ENCODE measurements at places on chromosomes 1 and 21.

DNA sequence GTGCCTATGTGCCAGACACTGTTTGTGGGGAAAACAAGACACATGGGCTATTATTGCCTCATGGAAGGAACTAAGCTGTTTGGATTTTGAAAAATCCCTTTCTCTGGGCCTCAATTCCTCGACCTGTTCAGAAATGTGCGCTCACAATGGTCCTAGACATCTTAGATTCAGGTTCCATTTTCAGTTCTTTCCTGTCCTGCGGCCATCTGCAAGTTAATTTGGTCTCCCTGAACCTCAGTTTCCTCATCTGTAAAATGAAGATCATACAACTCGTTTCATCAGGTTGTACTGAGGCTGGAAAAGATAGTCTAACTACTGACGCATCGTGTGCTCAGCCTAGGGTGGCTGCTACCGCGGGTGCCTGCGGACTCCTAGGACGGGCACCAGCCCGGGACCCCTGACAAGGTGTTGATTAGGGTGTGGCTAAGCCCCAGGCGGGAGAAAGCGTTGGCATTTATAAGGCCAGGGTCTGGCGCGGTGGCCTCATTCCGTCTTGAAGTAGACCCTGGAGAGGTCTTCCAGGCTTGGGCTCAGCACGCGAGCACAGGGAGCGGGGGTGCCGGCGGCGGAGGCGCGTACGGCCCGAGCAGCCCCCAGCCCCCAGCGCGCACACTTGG is 493 bp upstream of the ELOA start:
- DNase-seq: peak; percentile 84

GRCh38 chr1:31201931-31202360 is 37.7 kb downstream of the NKAIN1 start:
- DNase-seq: no peak

- peak; percentile 31 for DNase-seq
Measured at GRCh38 chr1:98405581-98406074, 255.9 kb upstream of the SNX7 start.

GRCh38 chr21:40143822-40144525 is 276.7 kb downstream of the PCP4 start:
- peak; percentile 73 for DNase-seq

DNA sequence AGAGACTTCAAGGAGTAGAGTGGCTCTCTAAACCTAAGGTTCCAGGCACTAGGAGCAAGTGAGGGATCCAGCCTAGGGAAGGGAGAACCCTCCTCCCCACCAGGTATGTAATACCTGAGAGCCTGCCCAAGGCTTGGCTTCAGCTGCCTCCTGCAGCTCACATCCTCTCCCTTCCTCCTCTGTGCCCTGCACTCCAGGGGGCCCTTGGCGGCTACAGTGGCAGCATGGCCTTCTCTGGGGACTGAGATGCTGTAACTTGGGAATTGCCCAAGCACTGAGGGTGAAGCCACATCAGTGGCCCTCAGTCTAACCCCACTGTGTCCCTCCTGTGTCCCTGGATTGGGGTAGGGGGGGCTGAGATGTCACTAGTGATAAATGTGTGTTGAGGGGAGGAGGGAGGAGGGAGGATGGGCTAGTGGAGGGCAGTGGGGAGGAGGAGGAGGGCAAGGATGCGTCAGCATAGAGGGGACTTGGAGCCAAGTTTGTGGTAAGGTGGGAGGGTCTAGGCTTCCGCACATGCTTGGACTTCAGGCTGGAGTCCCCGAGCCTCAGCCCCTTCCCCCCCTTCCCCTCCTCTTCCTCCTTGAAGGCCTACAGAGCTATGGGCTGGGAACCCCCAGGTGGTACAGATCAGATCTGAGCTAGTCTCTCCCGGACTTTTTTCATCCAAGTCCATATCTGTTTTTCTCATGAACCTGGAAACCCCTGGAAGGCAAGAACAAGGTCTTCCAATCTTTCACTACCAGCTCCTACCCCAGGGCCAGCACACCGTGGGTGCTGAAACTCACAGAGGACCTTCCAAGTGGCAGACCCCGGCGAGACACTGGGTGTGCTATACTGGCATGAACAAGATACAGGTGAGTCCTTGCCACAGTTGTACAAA is 17.5 kb downstream of the COL9A2 start:
- no peak for DNase-seq

GRCh38 chr1:219465212-219466093 is 147.5 kb downstream of the ZC3H11B start:
- DNase-seq: peak; percentile 57

DNA sequence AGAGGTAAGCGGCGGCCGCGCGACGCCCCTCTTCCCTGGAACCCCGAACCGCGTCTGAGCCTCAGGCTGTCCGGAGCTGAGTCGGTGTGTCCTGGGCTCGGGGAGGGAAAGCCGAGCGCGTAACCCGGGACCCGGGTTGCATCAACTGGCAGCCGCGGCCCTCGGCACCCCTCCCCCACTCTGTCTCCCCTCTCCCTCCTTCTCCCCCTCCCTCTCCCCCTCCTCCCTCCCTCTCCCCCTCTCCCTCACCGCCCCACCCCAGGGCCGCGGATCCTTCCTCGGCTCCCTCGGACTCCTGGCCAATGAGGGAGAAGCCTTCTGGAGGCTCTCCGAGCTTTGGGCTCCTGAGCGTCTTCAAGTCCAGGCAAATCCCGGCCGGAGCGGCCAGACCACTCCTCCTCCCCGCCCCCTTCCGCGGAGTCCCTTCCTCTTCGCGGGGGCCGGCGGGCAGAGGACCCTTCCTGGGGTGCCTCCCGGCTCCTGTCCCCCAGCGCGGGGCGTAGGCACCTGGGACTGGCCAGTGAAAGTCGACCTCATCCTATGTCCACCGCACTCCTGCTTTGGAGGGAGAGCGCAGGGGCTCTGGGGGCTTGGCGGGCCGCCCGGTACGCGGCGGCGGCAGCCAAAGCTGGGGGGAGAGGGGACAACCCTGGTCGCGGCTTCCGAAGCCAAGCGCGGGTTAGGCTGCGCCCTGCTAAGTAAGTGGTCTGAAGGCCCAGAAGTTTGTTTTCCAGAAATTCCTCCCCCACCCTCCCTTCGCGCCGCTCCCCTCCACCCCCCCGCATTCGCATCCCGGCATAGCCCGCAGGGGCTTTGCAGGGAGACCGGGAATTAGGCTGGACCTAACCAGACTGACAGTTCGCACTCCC is 850 bp downstream of the SESN2 start:
- DNase-seq: peak; percentile 86

- no peak for DNase-seq
Measured at GRCh38 chr1:67896826-67897225, 63.6 kb upstream of the GNG12 start.

DNA sequence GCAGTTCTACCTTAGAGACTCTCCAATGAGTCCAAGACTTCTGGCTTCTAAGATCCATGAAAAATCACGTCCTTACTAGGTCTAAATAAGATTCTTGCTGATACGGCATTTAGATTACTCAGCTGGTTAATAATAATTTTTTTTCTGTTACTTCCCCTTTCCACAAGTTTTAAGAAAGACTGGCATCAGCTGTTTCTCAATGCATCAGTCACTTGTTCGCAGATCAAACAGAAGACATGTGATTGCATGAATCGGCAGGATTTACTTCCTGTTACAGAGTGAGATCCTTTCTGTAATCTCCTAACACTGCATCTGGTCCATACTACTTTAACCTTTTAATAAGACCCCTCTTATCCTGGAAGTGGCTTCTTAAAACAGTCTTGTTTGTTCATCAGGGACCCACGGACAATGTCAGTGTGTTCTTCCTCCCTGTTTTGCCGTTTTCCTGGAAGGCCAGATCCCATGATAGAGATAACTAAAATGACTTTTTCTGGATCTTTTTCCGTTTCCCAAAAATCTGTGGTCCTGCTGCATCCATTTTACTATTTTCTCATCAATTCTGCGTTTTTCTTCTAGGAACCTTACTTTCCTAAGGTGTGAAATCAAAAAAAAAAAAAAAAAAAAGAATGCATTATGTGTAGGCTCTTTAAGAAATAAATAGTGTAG is 6.1 kb downstream of the NPL start:
- peak; percentile 69 for DNase-seq

DNA sequence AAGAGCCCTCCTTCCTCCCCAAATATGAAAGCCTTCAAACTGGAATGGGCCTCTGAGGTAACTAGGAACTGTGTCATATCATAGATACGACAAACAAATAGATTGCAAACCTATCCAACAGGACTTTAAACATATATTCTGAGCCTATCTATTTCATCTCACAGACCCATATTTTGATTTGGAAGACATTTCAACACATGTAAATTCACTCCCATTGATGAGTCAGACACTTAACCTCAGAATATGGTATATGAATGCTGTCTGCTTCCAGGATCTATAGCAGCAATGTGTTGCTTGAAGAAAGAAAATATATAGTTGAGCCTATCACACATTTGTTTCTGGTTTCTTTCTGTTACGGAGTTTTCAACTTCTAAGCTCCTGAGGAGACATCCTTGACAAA is 221.9 kb upstream of the SAMSN1 start:
- DNase-seq: no peak

GRCh38 chr1:50968821-50969610 is 1.0 kb upstream of the CDKN2C start:
- peak; percentile 63 for DNase-seq

- DNase-seq: peak; percentile 71
Measured at GRCh38 chr1:94514095-94514727, 27.3 kb downstream of the F3 start.

GRCh38 chr1:222918801-222919477 is 104.1 kb downstream of the DISP1 start:
- no peak for DNase-seq

GRCh38 chr1:44723496-44724295 is 7.3 kb downstream of the RNU5D-1 start:
- no peak for DNase-seq

- no peak for DNase-seq
Measured at GRCh38 chr1:216246577-216247203, 176.6 kb downstream of the USH2A start.

GRCh38 chr1:198867182-198867581 is 228.3 kb downstream of the PTPRC start:
- DNase-seq: no peak

DNA sequence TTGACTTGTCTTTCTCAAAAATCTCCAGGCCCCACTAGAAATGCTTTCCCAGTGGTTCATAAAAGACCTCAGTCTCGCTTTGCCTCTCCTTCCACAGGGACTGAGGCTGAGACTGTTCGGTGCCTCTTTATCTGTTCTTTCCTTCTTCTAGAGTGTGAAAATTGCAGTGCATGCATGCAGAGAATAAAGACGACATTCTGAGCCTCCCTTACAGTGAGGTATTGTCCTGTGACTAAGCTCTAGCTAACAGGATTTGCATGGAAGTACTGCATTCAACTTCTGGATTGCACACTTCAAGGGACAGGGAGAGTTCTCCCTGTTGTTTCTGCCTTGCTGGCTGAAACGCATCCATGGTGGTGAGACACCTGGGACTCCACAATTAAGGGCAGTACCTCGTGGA is 69.1 kb downstream of the COLGALT2 start:
- peak; percentile 78 for DNase-seq

DNA sequence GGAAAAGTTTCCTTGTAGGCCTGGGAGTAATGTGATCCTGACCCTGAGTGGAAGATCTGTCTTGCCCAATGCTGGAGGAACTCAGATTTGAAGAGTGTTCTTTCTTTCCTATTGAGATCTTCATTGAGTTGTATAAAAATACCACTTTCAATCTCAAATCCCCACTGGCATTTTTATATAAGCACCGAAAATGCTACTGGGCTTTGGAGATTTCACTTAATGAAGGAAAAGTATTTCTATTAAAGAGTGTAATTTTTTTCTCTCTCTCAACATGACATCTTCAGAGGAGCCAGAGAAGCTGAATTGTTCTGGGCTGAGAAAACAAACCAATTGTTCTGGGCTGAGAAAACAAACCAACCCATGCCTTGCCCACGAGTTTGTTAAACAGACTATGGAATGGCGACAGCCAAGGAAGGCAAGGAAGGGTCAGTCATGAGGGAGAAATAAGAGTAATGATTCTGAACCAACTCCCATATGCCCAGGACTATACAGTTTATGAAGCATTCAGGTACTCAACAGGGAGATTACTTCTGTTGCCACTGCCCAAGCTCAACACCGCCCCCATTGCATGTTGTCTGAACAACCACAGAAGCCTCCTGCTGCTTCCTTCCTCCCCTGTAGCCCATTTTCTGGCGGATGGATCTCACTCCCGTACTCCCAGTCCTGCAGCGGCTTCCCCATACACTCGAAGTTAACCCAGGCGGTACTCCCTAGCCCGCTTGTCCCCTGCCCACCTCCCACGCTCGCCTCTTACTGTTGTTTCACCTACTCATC is 103.2 kb downstream of the BEND5 start:
- DNase-seq: peak; percentile 79

- no peak for DNase-seq
Measured at GRCh38 chr1:219433496-219434131, 179.3 kb downstream of the ZC3H11B start.

- peak; percentile 61 for DNase-seq
Measured at GRCh38 chr1:160078512-160079195, 2.7 kb upstream of the KCNJ9 start.

DNA sequence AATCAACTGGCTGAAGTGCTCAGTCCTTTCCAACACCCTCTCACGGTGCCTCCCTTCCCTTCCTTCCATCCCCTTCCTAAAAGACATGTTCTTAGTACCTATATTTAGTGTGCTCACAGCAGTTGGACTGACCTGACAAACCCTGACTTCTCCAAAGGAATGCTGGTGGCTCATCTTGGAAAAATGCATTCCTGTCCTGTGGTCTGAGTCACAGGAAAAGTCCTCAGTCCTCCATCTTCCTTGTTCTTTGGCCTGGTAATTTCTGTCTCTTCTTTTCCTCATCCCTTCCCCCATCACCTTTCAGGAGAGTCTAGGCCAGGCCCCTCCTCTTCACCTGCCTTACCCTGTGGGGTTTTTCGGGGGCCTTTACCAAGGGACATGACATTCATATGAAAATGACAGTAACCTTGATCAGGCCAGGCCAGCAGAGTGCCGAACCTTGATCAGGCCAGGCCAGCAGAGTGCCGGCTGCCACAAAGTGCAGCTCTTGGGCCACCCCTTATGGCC is 7.2 kb downstream of the ATP1B1 start:
- no peak for DNase-seq

DNA sequence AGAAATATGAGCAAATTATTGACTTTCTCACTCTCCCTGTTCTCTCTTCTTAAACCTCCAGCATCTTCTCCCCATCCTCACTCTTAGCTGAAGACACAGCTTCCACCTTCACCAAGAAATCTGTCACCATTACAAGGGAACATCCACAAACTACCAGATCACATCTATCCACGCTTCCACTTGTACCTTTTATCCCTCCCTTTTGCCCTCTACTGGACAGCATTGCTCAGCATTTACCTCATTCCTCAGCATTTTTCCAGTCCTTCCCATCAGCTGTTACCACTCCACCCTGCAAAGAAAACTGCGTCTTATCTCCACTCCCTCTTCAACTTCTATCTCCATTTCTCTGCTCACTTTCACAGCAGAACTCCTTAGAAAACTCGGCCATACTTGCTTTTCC is 42.6 kb downstream of the KCNJ6 start:
- no peak for DNase-seq

DNA sequence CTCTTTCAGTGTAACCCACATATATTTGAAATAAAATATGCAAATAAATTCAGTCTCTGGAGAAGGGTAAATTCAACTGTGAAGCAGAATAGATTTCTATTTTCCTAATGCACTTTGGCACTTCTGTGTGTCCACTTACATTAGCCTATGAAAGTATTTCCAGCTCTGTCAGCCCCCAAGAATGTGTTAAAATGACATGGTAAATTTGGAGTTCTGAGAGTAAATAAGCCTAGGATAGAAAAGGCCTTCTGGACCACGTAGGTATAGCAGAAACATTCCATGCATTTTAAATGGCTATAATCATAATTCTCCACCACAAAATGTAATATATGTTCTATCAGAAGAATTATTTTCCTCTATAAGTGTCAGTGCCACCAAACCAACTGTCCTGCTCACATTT is 276.2 kb downstream of the NEGR1 start:
- DNase-seq: no peak

GRCh38 chr1:147514233-147514632 is 27.1 kb upstream of the BCL9 start:
- DNase-seq: no peak

Measured in NCI-H82 (cell line).